ENCODE measurements at places on chromosomes 7 and 10.

- DNase-seq = no peak
Measured at GRCh38 chr7:100089458-100090196, 858 bp downstream of the COPS6 start.

DNA sequence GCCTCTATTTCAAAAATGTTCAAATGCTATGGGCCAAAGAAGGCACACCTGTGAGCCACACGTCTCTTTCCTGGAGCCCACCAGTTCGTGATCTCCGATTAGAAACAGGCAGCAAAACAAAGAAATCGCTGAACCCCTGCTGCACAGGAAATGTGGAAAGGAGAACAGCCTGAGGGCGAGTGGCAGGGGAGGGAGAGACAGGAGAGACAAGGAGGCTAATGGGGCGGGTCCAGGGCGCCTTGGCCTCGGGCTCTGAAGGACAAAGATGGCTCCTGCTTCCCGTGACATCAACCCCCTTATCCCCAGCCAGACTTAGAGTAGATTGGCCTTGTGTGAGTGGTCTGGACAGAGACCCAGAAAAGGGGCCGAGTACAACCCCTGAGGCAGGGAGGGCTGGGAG, 62.4 kb upstream of the DOCK1 start:
- no peak for DNase-seq

DNA sequence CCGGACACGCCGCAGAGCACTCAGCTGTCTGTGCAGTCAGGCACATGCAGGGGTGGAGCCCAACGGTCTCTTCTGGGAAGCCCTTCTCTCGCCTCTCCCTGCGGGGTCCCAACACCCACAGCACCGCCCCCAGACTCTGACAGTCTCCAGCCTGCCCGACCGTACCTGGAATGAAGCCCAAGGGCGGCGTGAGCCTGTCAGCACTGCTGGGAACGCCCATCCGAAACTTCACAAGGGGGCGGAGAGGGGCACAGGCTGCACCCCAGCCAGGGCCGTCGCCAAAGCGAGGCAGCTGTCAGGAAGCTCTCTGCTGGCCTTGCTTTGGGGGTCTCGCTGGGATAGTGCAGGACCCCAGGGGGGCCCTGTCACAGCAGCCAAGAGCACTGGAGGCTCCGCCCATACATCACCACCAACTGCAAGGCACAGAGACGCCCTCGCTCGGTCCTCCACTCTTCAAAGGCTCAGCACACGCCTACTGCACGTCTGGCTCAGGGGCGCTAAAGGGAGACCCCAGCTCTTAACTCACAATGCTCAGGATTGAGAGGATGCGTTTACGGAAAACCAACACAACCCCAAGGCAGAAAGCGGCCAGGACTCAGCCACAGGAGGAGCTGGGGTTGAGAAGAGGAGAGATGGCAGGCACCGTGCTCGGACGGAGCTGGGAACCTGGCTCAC, 30.9 kb downstream of the MAD1L1 start:
- DNase-seq = no peak

DNA sequence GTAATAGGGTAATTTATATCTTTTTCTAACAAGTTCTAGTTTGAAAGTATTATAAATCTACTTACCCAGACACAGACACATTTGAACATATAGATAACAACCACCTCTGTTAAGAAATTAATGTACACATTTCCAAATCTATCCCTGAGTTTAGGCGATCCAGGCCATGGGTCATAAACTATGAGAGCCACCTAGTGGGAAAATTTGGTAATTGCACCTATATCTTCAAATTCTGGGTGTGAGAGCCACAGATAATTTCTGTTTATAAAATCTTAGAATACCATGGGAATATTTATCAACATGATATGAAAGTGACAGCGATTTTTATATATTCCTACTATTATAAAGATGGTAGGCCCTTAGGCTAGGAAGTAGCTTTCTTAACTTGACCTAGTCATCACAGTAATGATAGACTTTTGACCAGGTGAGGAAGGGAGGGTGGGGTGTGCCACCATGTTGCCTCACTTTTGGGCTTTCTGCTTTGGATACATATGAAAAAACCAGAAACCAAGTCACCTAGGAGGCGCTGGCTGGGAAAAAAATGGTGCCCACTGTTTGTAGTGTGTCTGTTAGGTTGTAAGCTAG, 8.0 kb upstream of the EPHA1 start:
- peak; percentile 76 for DNase-seq

DNA sequence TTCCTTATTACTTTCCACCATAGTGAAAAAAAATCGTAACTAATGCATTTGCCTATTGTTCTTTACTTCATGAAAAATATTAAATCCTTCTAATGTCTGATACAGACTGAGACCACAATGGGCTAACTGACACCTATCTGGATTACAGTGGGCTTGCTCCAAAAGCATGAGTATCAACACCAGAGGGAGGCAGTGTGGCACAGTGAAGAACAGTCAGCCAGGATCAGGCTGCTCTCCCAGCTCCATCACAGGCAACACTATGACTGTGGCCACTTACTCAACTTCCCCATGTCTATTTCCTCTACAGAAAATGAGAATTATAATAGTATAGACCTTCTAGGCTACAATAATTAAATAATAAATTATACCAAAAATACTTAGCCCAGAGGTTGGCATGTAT, 97.2 kb downstream of the SLC25A13 start:
- no peak for DNase-seq

GRCh38 chr7:139895141-139895829, 66.2 kb downstream of the TBXAS1 start:
- no peak for DNase-seq

GRCh38 chr10:103473261-103473671, 5.8 kb downstream of the CALHM3 start:
- no peak for DNase-seq

- no peak for DNase-seq
Measured at GRCh38 chr7:20146451-20146850, 70.7 kb downstream of the MACC1 start.

- DNase-seq = no peak
Measured at GRCh38 chr7:157006205-157006747, 4.2 kb downstream of the MNX1 start.

DNA sequence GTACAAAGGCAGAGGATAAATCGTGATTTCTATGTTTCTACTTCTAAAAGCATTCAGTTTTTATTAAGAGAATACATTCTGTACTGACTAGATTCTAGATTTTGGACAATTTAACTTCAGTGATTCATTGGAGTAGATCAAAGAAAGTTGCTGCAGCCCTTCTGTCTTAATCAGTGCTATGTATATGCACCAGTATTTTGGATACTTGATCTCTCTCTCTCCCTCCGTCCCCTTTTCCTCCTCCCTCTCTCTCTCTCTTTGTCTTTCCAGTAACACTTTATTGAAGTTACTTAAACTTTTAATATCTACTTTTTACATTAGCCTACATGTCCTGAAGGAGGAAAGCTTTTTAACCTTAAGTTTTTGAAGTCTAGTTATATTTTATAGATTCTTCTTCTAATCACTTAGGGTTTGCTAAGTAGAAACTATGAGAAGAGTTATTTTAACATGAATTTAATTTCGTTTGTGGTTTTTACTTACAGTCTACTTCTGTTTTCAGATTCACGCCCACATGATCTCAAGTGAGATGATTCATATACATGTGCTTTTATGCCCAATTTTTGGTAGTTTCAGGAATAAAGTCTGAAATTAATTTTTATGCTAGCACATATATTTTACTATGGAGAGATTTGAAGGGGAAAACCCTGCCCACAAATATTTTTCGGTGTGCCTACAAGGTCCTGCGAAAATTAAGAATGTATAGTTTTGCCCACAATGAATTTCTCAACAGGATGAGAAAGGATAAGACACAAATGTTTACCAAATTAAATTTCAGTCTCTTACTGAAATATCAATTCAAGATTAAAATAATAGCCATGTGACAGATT, 9.1 kb downstream of the MDFIC start:
- DNase-seq = no peak

DNA sequence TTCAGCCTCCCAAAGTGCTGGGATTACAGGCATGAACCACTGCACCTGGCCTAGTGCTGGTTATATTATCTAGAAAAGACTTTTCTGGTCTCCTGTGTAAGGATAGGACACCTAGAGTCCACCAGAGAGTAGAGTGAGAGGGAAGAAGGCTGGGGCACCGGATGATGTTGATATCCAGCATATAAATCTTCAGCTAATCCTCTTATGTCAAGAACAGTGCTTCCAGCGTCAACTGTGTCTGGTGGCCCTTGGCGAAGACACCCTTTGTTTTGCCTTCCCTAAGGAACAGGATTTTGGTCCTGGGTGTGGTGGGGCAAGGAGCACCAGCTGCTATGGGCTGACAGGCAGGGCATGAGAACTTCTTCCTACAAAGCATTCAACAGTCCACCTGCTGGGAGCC, 16.3 kb upstream of the INMT start:
- DNase-seq = no peak

DNA sequence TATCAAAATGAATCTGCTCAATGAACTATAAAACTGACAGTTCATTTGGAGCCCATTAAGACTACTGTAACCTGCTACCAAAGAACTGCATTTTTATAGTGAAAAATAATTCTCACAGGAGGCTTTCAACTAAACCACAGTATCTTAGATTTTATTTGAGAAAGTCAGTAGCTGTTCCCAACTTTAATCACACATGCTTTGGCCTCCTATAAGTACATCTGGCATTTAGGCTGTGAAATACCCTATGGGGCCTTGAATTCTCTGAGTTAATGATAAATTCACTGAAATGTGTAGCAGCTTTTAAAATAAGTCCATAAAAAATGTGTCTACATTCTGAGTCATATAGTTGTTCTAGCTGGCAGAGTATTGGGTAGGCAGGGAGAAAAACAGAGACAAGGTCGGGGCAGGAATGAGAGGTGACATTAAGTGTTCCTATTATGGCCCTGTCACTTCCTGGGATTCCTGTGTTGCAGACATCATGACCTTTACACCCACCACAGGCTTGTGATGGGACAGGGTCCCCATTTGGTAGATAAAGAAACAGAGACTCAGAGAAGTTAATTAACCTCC, 588.8 kb downstream of the REEP3 start:
- no peak for DNase-seq

All from AG08395 (cell line).